ENCODE measurements at places on chromosomes 11 and 22.

DNA sequence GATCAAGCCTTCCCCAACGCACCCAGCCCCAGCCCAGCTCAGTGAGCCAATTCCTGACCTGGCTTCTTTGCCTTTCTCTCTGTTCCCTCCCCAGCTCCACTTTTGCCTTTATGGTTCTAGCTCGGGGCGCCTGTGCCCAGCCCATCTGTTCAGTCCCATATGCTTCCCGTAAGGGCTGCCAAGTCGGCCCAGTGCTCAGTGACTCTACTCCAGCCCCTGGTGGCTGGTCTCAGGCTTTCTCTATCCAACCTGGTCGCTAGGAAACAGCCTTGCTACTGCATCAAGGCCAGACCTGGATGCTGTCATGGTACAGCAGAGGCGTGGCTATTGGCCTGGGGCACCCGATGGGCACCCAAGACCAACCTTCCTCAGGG, 178.0 kb downstream of the DSCAML1 start:
- no peak for DNase-seq

DNA sequence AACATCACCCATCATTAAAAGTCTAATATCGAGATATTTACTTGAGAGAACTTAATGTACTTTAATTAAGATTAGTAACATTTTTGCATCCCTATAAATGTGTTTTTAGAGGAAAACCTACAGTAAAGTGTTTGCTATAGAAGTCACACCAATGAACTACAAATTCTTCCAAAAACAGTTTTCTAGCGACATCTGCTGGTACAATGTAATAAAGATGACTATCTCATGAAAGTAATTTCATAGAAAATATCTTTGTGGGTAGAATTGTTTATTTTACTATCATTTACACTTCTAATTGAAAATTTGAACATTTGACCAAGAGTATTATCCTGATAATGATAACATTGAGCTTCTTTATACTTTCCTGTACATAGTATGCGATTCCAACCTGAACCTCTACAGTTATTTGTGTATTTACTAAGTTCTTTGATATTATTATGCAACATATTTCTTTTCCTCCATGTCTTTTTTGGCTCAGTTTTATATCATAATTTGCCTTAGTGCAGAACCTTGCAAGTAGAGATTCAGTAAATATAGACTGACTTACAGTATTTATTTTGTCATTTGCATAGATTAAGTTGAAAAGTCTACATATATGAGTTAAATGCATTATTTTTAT, 252.7 kb downstream of the TMEM135 start:
- DNase-seq: peak; percentile 11

- no peak for DNase-seq
Observed at GRCh38 chr22:42317008-42317407, 46.6 kb upstream of the TCF20 start.

- DNase-seq: no peak
Observed at GRCh38 chr22:26287382-26288225, 118.3 kb downstream of the SEZ6L start.

Data from GM04503 (cell line).